Hematopoietic multipotent progenitor cell treated with erythropoietin and hydrocortisone succinate and interleukin-3 and kit ligand, for 15 days (in vitro differentiated cells): ENCODE measurements at places on chromosomes 16 and 17.
A peak's percentile ranks its signal among the peaks of the same experiment; 100 is the strongest.

- DNase-seq: no peak
These were observed 829 bp downstream of the PITPNM3 start for GRCh38 chr17:6555331-6556120.

DNA sequence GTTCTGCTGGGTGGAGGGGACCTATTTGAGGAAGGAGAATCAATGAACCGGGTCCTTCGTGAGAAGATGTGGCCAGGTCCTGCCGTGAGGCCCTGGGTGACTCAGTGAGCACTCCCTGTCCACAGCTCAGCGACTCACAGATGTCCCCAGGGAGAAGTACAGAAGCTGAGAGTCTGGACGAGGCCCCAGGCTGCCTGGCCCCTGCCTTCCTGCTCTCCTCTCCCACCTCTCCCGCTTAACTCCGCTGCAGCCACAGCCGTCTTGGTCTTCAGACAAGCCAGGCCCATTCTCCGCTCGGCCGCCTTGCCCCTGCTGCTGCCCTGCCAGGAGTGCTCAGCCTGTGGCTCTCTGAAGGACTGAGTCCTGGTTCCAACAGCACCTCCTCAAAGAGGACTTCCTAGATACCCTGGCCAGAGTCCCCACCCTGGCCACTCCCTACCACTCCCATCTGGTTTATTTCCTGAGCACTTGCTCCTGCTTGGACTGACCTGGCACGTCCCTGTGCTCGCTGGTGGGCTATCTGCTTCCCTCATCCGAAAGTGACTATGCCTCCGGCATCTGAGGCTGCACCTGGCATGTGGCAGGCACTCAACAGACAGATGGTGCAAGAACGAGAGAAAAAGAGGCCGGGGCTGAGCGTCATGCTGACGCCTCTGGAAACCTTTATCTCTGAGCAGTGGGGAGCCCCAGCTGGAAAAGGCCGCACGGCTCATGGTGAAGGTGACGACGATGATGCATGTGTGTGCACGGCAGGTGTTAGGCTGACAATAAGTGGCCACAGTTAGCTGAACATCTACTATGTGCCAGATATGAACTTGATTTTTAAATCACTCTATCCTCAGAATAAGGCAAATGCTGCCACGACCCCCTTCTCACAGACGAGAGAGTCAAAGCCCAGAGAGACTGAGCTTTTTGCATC, 9.2 kb upstream of the TNFRSF13B start:
- no peak for DNase-seq

DNA sequence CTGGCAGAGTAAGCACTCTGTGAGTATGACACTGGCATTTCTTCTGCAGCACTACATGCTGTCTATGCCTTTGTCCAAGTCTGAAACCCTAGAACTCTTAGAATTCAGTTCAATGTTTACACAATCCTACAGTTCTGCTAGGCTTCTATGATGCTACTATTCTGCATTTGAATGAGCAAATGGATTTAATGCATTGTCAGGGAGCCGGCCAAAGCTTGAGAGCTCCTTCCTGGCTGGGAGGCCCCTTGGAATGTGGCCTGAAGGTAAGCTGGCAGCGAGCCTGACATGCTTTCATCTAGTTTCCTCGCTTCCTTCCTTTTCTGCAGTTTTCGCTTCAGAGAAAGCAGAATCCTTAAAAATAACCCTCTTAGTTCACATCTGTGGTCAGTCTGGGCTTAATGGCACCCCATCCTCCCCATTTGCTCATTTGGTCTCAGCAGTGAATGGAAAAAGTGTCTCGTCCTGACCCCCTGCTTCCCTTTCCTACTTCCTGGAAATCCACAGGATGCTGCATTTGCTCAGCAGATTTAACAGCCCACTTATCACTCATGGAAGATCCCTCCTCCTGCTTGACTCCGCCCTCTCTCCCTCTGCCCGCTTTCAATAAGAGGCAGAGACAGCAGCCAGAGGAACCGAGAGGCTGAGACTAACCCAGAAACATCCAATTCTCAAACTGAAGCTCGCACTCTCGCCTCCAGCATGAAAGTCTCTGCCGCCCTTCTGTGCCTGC, at the start of gene CCL2:
TSS of gene CCL2 (plus strand) at position 635 of the 730 bp plus-strand sequence. CDS start at position 700, 65 bp downstream.
- no peak for DNase-seq

DNA sequence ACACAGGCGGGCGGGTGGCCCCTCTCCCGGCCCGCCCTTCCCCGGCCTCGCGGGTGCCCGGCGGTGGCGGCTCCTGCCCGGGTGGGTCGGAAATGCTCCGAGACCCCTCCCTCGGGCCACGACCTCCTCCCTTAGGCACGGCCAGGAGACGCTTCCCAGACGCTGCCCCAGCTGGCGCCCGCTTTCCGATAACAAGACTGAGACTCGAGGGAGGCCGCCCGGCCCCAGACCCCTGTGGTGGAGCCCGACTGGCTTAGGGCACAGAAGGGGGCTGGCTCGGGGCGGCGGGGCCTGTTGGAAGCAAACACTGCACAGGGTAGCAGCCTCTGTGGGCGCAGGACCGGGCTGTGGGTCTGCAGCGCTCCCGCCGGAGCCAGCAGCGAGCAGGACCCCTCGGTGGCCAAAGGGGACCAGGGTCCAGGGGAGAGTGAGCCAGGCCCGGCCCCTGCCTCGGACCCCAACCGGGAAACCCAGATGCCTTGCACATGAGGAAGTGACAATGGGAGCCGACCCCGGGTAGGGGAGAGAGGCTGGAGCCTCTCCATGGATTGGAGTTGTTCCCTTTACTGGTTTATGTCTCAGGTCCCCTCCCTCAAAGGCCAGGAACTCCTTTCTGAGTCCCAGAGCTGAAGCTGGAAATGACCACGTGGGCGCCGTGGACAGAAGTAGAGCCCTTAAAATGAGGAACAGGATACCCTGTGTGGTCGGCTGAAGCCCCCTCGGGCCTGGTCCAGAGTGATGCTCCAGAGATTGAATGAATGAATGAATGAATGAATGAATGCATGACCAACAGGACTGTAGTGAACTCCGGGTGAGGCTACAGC, 19.8 kb upstream of the ADCY7 start:
- no peak for DNase-seq

- no peak for DNase-seq
These were observed 52.3 kb downstream of the CACNG1 start for GRCh38 chr17:67096609-67097008.

- DNase-seq: no peak
These were observed 99.9 kb downstream of the CDK5R1 start for GRCh38 chr17:32586666-32587065.

DNA sequence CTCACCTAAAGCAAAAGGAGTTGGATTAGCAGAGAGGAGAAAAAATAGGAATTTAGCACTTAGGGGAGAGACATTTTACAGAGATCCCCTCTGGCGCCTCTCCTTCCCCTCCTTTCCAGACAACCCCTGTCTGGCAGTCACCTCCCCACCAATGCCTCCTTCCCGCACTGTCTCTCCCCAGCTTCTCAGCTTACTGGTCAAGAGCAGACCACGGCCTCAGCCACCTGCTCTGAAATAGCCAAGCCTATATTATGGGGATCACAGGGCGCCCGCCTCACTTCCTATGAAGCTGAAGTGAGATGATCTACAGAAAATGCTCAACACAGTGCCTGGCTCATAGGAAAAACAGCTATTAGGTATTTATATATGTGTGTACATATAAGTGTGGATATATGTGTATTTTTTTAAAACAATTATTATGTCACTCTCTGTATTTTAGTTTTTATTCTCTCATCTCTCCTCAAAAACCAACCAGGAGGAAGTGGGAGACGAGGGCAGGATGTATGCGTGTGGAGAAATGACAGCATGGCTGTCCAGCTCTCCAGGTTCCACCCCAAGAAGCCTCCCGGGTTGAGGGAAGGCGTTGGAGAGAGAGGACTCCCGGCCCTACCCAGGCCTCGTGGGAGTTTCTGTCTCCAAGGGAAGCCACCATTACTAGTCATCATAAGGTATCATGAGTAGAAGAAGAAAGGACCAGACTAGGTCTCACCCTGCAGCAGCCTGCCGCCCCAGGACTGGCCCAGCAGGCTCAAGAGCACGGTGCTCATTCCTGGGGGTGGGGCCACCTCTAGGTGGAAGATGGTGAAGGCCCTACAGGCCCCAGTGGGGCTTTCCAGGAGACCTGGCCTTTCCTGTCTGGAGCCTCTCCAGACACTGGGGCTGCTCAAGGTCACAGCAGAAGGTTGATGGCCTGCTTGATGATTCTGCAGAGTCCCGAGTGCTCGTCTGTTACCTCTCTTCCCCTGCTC, 27.2 kb downstream of the MAP3K14 start:
- DNase-seq: no peak

DNA sequence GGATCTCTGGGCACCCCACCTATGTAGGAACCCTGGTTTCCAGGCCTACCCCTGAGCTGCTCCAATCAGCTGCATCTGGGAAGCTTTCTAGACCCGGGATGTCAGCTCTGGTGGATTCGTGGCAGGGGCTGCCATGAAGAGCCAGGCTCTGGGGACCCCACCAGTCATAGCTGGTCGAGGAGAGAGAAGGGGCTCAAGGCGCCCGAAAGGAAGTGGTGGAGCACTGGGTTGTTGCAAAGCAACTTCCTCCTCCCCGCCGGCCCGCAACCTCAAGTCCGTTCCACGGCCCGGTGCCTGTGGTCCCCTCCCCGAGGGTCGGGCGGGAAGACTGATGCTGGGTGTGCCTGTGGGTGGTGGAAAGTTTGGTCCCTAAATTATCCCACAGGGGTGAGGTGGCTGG, 10.2 kb downstream of the TBKBP1 start:
- DNase-seq: no peak

- no peak for DNase-seq
These were observed 359.9 kb upstream of the XYLT1 start for GRCh38 chr16:17830651-17831050.

DNA sequence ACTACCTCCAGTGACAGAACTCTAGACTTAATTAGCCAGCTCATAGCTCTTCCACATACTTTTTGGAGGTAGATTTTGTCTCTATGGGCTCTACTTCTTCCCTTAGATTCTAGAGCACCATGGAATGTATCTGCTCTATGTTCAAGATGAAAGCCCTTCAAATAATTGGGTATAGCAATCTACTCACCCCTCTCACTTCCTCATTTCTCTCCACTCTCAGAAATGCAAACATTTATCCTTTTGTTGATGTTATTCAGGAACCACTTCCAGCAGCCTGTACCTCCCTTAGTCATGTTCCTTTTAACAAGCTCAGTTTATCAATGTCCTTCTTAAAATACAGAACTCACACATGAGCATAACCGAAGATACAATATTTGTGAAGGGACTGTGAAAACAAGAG, 78.5 kb downstream of the GRIN2A start:
- no peak for DNase-seq

GRCh38 chr17:44350733-44351226, 5.7 kb downstream of the GRN start:
- DNase-seq: peak; percentile 81

GRCh38 chr16:86909359-86910160, 331.2 kb downstream of the FOXL1 start:
- no peak for DNase-seq

- no peak for DNase-seq
These were observed 15.5 kb upstream of the SNTB2 start for GRCh38 chr16:69171325-69172084.

- no peak for DNase-seq
These were observed 8.9 kb downstream of the CORO6 start for GRCh38 chr17:29613856-29614255.

- no peak for DNase-seq
These were observed 6.6 kb upstream of the RHOT2 start for GRCh38 chr16:661184-661821.

- no peak for DNase-seq
These were observed 378.0 kb downstream of the SLC39A11 start for GRCh38 chr17:72714357-72714966.

GRCh38 chr16:86575754-86576557, 2.4 kb upstream of the FOXL1 start:
- DNase-seq: peak; percentile 37

GRCh38 chr16:85034591-85035433, 7.2 kb downstream of the KIAA0513 start:
- DNase-seq: no peak

DNA sequence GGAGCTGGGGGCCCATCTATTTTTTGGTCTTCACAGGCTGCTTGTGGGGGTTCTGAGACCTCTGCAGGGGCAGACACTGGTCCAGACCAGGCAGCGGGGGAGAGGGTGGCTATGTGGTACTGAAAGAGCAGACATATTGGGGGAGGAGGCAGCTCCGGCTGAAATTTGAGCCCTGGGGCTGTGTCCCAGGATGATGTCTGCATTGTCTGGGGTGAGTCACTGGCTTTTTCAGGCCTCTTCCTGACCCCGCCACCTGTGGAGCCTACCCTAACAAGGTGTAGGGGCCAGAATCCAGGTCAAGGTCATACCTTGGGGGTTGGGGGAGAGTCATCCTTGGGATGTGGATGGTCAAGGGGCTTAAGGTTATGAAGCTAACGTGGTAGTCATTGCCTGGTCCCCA, 2.4 kb downstream of the CORO6 start:
- no peak for DNase-seq

DNA sequence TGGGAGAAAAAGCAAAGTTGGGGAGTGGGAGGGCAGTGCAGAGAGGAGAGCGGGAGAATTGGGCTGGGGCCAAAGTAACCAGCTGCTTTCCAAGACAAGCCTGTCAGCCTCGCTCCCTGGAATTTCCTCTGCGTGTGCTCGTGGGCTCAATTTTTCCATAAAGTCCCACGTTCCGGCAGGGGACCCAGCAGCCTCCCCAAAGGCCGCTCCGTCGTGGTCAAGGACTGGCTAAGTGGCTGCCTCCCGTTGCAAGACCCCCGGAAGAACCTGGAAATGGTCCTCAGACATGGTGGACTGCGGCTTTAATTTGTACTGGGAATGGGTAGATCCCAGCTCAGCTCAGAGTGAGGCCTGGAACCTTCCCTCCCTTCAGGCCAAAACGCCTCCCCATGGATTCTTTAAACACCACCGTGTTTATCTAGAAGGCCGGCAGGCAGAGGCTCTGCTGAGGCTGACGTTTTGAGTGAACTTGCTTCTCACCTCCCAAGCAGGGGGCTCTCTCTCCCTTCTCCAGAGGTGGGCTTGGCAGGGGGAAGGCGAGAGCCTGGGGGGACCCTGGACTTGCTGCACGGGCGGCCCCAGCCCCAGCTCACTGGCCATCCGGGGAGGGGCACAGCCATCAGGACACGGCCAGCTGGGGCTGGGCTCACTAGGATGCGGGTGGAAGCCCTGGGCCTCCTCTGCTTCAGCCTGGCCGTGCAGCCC, 190.0 kb downstream of the C16orf95 start:
- DNase-seq: no peak

GRCh38 chr17:48064638-48065037, 16.5 kb downstream of the NFE2L1 start:
- DNase-seq: no peak

DNA sequence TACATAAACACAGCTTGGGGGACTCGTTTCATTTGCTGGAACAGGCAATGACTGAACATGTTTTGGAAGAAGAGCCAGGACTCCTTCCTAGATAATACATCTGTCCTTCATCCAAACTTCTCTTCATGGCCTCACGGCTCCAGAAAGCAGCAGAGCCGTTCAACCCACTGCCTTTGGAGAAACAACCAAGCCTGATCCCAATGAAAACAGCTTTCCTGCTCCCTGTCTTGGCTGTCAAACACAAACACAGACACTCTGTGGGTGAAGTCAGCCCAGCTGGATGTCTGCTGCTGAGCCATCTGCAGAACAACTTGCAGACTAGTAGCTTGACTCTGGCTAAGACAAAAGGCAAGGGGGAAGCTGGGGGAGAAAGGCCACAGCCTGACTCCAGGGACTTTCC, 345.1 kb upstream of the PSMD7 start:
- DNase-seq: no peak

GRCh38 chr17:19371259-19372010, 6.9 kb upstream of the MAPK7 start:
- no peak for DNase-seq

- DNase-seq: no peak
These were observed 9.3 kb upstream of the EPN3 start for GRCh38 chr17:50523208-50523607.

- DNase-seq: no peak
These were observed 2.6 kb downstream of the WNT9B start for GRCh38 chr17:46853896-46854444.

- no peak for DNase-seq
These were observed 13.4 kb downstream of the USP43 start for GRCh38 chr17:9658593-9659211.
